H7 (cell line): ENCODE measurements at places on chromosomes 1 and 21. TPM values are rescaled to one million over a fixed set of nuclear protein-coding genes. Genes with fewer than 3 reads are reported as not detected.

Gene MFSD2A
- 4.7 and 6.4 TPM in 2 replicates for total RNA-seq

GRCh38 chr1:11194407-11195176 lies 5.4 kb downstream of the ANGPTL7 start:
- DNase-seq: no peak

DNA sequence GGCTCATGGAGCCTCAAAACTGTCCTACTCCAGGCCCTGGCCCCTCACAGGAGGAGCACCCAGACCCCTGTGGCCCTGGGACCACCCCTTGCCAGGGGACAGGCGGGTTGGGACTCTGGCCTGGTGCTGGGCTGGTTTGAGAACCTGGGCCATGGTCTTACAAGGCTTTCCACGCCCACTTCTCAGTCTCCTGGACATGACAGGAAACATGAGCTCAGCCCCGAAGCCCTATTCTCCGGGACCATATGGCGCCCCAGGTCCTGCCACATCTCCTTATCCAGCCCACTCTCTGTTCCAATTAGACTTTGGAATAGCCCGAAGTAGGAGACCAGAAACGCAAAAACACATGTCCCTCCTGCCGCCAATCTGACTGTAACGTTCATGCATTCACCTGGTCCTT lies 47.9 kb downstream of the KCNAB2 start:
- DNase-seq: no peak

GRCh38 chr1:54699936-54700525 lies 15.6 kb upstream of the TTC4 start:
- DNase-seq: no peak

DNA sequence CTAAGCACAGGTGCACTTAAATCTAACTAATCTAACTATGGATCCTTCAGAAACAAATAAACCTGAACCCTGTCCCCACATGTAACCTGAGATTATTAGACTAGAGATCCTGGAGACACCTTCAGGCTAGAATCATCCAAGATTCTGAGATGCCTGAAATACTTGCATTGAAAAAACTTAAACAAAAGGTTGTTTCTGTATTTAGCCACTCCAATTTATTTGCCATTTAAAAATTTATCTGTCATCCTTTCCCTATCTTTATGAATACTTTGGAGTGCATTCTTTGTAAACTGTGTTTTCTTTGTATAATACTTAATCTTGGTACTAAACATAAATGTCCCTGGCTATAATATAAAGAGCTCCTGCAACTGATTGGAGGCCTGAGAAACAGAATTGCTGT lies 270.7 kb downstream of the NCAM2 start:
- DNase-seq: no peak

DNA sequence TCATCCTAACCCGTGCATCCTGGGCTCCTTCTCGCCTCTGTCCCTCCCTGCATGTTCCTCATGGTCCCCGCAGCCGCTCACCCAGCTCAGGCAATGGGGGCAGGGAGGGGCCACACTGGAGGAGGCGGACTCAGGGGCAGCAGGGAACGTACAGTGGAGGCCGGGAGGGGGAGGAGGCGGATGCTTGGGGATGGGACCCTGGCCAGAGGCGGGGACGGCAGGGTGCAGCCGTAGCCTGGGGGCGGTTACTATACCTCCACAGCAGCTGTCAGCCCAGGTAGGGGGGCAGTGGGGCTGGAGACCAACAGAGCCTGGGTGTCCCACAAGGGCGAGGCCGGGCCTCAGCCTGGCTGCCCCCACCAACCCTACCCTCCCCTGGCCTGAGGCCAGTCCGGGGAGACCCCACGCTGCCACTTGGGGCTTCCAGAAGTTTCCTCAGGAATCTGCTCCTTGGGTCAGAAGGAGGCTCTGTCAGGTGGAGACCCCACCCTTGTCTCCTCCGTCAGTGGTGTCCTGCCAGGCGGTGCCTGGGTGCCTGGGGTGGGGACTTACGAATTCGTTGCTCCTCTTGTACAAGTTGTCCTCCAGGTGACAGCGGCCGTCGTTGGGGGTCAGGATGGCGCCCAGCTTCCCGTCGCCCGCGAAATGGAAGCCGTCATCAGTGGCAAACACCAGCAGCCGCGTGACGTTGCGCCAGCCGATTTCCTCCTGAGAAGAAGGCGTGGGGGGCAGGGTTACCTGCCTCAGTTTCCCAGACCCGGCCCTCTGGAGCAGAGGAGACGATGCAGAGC lies 20.7 kb downstream of the ITGB2 start:
- no peak for DNase-seq

DNA sequence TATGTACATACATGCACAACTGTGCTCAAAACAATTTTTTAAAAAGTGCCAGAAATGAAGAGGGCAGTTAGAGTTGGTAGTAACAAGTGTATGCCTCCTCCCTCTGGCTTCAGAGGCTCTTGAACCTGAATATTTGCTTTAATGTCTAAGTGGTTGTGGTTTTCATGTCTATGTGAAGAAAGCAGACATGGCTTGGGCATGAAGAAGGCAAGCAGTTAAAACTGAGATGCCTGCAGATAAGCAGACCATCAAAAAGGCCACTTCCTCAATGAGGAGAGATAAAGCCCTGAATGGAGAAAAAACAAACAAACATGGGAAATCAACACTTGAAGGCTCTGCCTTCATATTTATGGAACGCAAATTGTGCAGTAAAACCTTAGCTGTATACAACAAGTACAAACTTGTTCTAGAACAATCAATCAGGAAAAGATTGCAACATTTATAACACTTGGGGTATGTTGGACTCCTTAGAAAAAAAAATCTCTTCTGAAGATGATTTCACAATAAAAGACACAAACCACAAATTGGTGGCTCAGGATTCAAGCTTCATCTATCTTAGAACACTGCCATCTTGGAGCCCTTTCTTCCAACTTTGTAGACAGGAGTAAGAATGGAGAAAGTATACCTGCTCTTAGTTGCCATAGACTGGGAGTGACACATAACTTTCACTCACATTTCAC lies 52.7 kb upstream of the PLA2G4A start:
- no peak for DNase-seq

- no peak for DNase-seq
Measured at GRCh38 chr1:232385221-232385620, 244.7 kb downstream of the SIPA1L2 start.

GRCh38 chr1:221099747-221100595 lies 220.7 kb downstream of the HLX start:
- DNase-seq: no peak

Gene CPT2
- 58.5 and 72.0 TPM in 2 replicates for total RNA-seq

DNA sequence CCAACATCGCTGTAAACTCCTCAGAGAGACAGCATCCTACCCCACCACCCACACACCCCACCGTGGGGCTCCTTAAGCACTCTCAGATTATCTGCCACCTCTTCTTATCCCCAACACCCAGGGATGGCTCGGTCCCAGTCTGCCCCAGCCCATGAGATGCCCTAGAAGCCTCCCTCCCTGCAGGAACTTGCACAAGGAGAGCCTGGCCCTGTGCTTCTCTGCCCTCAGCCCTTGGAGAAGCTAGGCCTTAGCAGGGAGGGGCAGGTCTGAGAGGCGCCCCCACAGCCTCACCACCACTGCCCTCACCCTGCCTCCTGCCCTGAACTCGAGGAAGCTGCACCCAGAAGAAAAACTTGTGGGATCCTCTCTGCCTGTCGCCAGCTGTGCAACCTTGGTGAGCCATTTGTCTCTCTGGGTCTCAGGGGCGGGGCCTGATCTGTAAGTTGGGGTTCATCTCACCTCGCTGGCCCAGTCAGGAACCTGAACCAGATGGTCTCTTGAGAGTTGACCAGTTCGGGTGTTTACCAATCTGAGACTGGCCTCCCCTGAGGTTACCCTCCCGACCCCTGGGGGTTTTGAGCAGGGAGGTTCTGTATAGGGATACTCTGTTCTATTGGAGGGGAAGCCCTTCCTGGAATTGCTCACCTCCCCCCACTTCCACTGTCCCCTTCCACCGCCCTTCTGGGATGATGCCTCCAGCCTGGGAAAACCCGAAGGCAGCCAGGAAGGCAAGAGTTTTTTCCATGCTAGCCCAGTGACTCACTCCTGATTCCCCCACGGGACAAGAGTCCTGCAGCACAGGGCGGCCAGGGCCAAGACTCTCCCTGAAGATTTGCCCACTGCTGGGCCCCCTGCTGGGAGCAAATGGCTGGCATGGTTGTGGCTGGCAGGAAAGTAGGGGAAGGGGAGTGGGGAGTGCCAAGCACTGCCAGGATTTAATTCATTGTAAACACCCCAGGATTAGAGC lies at the start of gene S100A3:
TSS of gene S100A3 (minus strand) at position 537 of the 967 bp plus-strand sequence. CDS start 773 bp downstream, outside the sequence.
- no peak for DNase-seq

DNA sequence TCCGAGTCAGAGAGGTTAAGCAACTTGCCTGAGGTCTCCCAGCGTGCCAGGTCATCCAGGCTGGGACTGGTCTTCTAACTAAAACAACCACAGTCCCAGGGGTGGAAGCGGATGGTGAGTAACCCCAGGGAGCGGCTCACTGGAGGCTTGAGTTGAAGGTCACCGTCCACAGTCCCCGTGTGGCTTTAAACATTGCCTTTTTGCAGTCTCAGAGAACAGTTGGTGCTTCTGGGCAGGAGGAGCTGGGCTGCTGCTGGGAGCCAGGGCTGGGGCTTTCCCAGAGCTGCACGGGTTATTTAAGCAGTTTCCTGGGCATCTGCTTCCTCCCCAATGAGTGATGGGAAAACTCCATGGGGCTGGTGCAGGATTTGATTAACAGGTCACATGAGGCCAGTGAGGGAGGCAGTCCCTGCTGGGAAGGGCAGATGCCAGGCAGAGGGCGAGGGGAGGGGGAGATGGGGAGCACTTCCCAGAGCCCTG lies 12.3 kb downstream of the ARHGEF10L start:
- peak; percentile 73 for DNase-seq
